Ascending aorta (tissue), 2 donors: ENCODE measurements at places on chromosomes 2 and 18. TPM values are rescaled to one million over a fixed set of nuclear protein-coding genes. Genes with fewer than 3 reads are reported as not detected.

Gene ERBB4
- total RNA-seq, result 1.7 TPM

Gene CPS1
- total RNA-seq, result 9.4 TPM

Gene CAVIN2
- total RNA-seq, result 43.4 TPM

Gene CRYGD
- total RNA-seq, result not detected

Gene TMEM178A
- 29.5 TPM for total RNA-seq

Gene LNPK
- total RNA-seq, result 7.1 TPM

Gene PLA2R1
- total RNA-seq, result 9.3 TPM

Gene PRSS56
- not detected for total RNA-seq

- no peak for DNase-seq
Measured at GRCh38 chr2:37489041-37489456, 144.6 kb downstream of the QPCT start.

- DNase-seq, result no peak
Measured at GRCh38 chr2:105712166-105712915, 32.4 kb upstream of the NCK2 start.

- DNase-seq, result peak; percentile 76
Measured at GRCh38 chr2:68837164-68837860, 33.9 kb downstream of the BMP10 start.

DNA sequence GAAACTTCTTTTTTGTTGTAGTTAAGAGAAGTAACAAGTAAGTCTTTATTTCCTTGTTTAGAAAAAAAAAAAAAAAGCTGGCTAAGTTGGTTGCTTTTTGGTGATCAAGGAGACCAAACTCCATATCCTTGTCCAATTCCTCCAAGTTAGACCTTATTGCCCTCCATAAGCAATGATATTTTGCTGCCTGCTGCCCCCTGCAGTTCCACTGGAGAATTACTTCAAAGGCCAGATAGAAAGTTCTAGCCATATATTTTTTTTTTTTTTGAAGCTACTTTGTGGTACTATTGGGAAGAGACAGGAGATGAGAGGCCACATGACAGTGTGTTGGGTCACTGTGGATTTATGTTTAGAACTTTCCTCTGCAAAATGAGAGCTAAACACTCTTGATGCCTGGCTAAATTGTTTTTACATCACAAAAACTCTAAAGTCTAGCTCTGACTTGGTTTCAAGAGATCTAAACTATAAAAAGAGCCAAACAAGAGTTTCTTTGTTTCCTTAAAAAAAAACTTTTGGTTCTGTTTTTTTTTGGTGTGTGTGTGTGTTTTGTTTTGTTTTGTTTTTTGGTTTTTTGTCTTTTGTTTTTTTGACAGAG lies 80.7 kb upstream of the RASGRP3 start:
- DNase-seq, result no peak

GRCh38 chr2:61762292-61762691 lies 91.6 kb downstream of the FAM161A start:
- DNase-seq, result no peak

- DNase-seq, result no peak
Measured at GRCh38 chr2:121260370-121261154, 24.4 kb downstream of the TFCP2L1 start.

DNA sequence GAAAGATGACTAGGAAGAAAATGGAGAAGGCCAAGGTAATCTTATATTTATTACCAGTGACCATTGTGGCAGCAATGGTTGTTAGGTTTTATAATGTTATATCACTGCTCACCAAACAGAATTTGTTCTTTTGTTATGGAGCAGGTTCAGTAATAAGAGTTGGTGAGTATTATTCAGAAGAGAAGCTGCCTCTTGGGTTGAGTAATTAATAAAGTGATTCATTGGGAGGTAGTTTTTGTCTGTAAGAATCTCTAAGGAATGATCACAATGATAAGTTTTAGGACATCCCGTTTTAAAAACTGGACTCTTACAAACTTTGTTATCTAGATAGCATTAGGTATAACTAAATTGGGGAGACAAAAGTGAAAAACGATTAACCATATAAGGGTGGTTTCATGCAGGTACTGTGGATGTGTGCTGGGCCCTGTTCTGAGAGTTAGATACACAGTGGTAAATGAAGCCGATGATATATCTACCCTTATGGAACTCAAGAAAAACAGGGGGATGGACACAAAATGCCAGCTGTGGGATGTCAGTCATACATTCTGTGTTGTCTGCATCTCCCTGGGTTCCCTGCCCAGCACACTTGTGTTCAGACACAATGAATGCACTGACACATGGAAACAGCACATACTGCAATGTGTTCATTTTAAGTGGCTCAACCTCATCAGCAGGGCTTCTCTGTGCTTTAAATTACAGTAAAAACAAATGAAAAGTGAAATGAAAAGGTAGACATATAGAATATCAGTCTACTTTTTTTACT lies 7.5 kb downstream of the MAP4K4 start:
- DNase-seq, result no peak

- DNase-seq, result no peak
Measured at GRCh38 chr2:212015588-212015987, 523.0 kb downstream of the ERBB4 start.

DNA sequence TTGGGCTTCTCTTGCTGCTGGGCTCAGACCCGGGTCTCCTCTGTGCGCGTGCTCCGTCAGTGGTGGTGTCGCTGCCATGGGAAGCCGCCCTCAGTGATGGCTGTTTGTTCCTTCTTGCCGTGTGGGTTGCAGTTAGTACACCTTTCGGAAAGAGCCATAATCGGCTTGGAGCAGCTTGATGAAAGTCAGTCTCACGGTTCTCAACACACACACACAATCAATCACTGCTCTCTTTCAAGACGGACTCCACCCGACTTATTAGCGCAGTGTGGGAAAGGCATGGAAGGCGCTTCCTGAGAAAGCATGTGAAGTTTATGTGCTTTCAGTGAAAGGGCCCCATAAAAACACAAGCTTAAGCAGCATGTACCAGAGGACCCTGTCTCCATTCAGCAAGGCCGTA lies 64.1 kb downstream of the SOX11 start:
- no peak for DNase-seq

DNA sequence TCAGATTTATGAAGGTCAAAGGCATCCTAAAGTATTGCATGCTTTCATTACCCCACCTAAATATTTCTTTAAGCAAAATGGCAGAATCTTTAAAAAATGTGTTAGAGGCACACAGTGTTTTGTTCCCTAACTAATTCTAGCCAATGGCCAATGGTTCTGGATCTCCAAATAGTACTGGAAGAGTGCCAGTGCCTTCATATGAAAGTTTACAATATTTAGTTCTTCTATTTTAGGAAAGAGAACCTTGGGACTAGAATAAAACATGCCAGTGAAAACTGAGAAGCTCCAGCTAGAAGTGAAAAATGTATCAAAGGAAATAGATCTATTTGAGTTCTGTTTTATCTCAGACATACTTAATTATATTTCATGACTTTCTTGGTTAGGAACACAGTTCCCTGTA lies 37.1 kb downstream of the TACR1 start:
- no peak for DNase-seq

DNA sequence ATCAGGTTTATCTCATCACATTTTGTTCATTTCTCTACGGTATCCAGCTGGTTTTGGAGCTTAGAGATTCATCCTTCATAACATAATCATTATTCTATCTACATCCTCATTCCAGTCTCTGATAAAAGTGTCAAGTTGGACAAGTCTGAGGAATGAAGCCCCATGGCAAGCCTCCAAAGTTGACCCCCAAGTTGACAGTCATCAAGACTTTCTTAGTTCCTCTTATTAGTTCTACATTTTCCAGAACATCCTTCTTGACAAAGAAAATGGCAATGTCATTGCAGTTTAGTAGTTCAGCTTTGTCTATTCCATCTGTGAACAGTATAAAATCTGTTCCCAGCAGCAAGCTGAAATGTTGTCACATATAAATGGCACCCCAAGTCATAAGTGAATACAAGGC lies 4.5 kb upstream of the TMSB10 start:
- no peak for DNase-seq

DNA sequence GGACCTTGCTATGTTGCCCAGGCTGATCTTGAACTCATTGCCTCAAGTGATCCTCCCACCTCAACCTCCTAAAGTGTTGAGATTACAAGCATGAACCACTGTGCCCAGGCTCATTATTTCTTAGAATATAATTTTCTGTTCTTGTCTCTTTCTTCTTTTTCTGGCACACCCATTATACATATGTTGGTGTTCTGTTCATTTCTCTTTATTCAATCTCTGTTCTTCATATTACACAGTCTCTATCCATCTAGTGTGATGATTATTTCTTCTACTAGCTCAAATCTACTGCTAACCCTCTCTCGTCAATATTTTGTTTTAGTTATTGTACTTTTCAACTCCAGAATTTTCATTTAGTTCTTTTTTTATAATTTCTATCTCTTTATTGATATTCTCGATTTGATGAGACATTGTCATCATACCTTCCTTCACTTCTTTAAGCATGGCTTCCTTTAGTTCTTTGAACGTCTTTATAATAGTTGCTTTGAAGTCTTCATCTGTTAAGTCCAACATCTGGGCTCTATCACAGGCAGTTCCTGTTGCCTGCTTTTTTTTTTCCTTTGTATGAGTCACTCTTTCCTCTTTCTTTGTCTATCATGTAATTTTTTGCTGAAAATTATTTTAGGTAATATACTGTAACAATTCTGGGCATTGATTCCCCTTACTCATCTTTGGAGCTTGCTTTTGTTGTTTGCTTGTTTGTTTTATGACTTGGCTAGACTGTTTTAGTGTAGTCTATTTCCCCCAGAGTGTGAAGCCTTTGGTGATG lies 196.4 kb upstream of the NABP1 start:
- DNase-seq, result no peak

DNA sequence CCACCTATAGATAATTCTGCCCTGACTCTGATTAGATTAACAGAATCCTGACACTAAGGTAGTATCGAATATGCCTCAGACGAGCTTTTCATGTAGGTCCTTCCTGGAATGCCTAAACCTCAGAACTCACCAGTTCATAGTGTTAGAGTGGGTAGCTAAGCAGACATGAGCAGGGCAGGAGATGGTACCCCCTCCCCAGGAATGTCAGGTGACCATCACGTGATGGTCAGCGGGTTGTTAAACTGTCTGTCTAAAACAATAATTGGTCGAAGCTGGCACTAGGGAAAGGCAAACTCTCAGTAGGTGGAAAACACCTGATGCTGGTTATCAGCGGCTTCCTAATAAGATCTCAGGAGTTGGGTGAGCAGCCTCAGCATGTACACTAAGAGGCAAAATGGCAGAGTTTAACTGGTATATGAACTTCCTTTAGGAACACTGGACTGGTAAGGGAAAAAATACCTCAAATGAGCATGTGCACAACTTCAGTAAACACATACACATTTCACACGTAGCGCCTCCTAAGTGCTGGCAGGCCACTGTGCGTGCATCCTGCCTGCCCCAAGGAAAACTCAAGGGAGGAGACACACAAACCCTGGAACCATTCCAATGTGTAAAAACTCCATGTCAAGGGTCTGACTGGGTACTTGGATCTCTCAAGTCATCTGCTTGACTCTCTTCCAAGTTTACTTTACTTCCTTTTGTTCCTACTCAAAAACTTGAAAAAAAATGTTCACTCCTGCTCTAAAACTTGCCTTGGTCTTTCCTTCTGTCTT lies 339.5 kb downstream of the GULP1 start:
- no peak for DNase-seq

- DNase-seq, result no peak
Measured at GRCh38 chr2:23626701-23627230, 241.8 kb downstream of the KLHL29 start.

GRCh38 chr2:198546122-198546521 lies 741.7 kb downstream of the PLCL1 start:
- no peak for DNase-seq

GRCh38 chr2:14654835-14655282 lies 22.3 kb downstream of the LRATD1 start:
- DNase-seq, result no peak

- DNase-seq, result no peak
Measured at GRCh38 chr2:174341995-174342685, 7.4 kb downstream of the SP9 start.

DNA sequence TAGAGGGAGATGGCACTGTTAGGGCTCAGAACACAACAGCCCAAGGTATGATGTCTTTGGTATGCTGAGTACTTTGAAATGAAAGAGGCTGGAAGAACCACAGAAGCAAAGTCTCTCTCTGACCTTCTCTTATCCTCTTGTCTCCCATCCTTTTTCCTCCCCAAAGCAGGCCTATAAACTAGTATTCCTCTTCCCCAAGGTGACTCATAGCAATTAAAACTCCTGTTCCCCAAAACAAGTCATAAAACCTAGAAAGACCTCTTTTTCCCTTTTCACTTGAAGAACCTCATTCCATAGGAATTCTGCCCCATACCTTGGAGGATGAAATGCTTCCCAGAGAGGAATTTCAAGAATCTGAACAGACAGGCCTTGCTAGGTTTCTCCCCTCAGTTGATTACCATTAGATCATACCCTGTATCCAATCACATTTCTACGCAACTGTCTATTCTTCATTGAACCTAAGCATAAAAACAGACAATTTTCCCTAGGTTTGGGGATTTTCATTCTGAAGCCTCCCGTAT lies 25.7 kb downstream of the MDH1 start:
- no peak for DNase-seq

GRCh38 chr2:125479143-125479636 lies 1176.8 kb upstream of the GYPC start:
- no peak for DNase-seq

DNA sequence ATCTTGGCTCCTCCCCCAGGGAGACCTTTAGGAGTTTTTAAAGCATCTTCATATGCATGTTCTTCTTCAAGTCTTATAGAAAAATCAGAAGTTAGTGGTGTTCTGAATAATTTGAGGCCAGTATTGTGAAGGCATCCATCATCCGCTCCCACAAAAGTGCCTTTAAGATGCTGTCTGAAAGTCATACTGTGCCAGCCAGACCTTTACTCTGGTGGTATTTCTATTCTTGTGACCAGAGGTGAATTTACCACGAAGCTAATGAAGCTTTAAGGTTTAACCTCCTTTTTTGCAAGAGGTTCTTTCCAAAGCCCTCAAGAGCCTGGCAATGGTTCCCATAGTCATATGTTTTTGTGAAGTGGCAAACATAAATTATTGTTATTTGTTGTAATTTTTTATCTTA lies 54.3 kb downstream of the SLC40A1 start:
- no peak for DNase-seq

DNA sequence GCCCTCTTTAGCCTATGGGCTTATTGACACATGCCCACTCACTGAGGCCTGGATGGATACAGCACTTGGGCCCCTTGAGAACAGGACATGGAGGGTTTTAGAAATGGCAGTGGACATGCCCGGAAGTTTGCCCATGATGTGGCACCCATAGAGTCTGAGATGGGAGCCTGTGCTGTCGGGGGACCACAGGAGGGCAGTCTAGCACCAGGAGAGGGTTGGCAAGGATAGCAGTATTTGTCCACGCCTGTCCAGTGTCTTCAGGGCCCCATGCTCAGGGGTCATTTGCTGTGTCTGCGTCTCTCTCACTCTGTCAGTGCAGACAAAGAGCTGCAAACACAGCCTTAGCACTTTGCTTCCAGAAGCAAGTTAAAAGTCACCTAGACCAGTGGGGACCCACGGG lies 48.7 kb downstream of the IL1RL2 start:
- no peak for DNase-seq

GRCh38 chr18:45745817-45746461 lies 22.0 kb downstream of the SLC14A1 start:
- no peak for DNase-seq
